HuH-7 (cell line): ENCODE measurements at places on chromosomes 12 and 14.
A peak's percentile ranks its signal among the peaks of the same experiment; 100 is the strongest.

DNA sequence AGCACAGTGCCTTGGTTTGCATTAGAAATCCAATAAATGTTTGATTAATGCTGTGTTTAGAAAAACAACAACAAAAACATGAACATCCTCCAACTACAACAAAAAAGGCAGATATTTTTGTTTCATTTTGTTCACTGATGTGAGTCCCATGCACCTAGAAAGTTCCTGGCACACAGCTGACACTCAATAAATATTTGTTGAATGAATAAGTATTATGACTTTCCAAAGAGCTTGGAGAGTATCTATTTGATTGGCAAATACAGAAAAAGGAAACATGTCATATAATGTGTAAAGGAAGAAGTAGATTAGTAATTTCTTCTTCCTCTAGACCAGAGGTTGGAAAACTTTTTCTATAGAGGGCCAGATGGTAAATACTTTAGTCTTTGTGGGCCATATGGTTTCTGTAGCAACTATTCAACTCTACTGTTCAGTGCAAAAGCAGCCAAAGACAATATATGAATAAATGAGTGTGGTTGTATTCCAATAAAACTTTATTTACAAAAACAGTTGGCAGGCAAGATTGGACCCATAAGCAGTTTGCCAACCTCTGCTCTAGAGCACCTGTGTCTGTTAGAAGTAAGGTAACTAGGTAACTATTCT is 312.3 kb upstream of the DIO2 start:
- DNase-seq = no peak

- DNase-seq = peak; percentile 37
These were observed 472 bp downstream of the MBD6 start for GRCh38 chr12:57522887-57523705.

GRCh38 chr12:126747530-126748149 is 1519.3 kb upstream of the TMEM132C start:
- DNase-seq = peak; percentile 57

GRCh38 chr12:132629330-132629729 is 10.8 kb downstream of the P2RX2 start:
- no peak for DNase-seq

- DNase-seq = no peak
These were observed 239.8 kb downstream of the KTN1 start for GRCh38 chr14:55819610-55820304.

DNA sequence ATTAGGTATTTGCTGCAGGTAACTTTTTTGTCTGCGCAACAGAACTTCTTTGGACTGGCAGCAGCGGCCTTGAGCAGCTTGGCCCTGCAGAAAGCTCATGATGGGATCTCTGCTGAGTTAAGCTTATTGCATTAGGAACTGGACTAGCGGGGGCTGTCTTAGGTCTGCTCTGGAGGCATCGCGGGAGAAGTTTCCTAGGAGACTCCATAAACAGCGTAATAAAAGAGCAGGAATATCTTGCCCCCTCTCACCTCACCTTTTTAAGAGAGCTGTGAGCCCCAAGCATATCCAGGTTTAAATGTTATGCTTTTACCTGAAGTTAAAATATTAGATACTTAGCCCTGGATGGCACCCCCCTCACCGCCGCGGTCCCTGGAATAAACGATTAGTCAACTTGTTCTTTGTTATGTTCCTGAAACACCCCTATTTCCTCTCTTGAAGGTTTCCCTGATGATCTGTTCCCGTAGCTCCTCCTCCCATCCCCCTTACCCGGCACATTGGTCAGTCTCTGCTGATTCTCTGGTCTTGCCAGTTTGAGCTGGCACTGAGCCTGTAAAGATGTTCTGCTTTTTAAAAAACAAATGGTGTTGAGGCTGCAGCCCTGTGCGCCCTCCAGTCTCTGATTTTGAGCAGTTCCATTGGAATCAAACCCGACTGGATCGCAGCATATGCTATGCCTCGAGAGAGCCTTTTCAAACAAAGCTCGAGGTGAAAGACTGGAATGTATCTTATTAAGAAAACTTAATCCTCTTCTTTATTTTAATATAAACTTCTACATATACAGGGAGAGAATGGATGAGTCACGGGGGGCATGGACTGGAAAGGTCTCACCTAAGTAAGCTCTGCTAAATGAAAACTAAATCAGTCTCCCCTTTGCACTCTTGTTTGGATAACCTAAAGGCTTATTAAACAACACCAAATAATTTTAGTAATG is 1.9 kb downstream of the MLXIP start:
- DNase-seq = no peak

- no peak for DNase-seq
These were observed 82.1 kb downstream of the SPTSSA start for GRCh38 chr14:34379816-34380470.

- DNase-seq = no peak
These were observed 24.3 kb downstream of the GPRC5A start for GRCh38 chr12:12915656-12916055.

GRCh38 chr14:94880876-94881275 is 111.0 kb upstream of the GSC start:
- DNase-seq = no peak

DNA sequence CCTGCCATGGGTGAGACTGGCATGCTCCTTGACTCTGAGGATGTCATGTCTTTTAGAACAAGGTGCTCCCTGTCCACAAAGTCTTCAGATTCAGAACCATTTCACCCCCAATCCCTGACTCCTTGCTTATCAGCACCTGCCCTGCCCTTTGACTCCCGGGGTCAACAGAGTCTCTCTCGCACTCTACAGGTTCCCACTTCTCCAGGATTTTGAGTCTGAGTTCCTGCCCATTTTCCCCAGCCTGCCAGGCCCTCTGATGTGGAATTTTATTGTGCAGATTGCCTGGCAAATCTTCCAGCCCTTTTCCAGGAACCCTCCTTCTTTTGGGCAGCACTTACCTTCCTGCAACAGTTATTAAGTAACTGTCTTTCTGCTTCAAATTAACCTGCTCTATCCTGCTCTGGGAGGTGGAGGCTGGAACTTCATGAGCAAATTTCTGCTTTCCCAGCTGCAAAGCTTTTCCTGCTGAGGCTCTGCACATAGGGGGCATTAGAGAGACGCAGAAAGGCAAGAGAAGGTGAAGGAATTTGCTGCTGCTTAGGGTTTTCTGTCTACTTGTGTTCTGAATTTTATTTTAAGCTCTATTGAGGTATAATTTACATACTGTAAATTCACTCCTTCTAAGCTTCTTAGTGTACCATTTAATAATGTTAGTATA is 259.1 kb downstream of the PCNX1 start:
- DNase-seq = peak; percentile 70

- DNase-seq = no peak
These were observed 16.6 kb upstream of the CLEC2A start for GRCh38 chr12:9948606-9949296.

- DNase-seq = no peak
These were observed 118.6 kb upstream of the RTL1 start for GRCh38 chr14:101022121-101022520.
